Fibroblast of skin of scalp (primary cell): ENCODE measurements at places on chromosomes 12 and 14.

DNA sequence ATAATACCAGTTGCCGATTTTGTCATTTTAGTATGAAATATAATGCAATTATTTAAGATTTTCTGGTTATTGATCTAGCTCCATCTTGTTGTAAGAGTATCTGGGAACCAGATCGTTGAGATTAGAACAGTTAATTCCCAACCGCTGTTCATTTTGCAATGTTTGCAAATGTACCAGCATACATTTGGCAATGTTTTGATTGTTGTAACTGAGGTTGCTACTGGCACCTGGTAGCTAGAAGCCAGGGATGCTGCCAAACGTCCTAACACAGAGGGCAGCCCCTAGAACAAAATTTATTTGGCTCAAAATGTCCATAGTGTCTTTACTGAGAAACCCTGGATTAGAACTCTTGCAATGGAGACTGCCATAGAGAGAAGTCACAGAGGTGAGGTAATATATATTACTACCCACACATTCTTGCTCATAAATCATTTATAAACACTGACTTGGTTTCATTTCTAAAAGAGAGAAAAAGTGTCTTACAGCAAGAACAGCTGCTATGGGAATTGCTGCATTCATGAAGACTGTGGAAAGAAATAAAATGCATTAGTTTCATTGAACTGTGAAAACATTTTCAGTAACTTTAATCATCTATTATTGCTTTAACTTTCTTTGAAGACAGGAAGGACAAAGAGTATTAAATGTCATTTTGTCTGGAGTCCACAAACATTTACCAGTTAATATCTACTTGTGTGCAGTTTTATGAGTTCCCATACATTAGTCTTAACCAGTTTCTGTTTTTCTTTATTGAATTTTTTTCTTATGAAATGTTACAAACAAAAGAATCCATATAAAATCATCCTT lies 46.2 kb downstream of the ABCC9 start:
- no peak for DNase-seq

- no peak for DNase-seq
These were observed 19.0 kb downstream of the NOC4L start for GRCh38 chr12:132163041-132163910.

GRCh38 chr14:95495538-95496025 lies 20.9 kb downstream of the SYNE3 start:
- no peak for DNase-seq

GRCh38 chr14:60641742-60642269 lies 7.5 kb downstream of the SIX1 start:
- DNase-seq, result no peak
